ENCODE measurements at places on chromosomes 1 and 21.
A peak's percentile ranks its signal among the peaks of the same experiment; 100 is the strongest.

- DNase-seq, result peak; percentile 48
Observed at GRCh38 chr21:44433791-44434567, 21.3 kb upstream of the LRRC3 start.

- no peak for DNase-seq
Observed at GRCh38 chr1:5718831-5719632, 273.2 kb downstream of the NPHP4 start.

- no peak for DNase-seq
Observed at GRCh38 chr1:244291236-244292201, 160.2 kb downstream of the ADSS2 start.

- DNase-seq, result no peak
Observed at GRCh38 chr1:240116831-240117769, 25.4 kb downstream of the FMN2 start.

GRCh38 chr1:153561466-153561985, 4.1 kb downstream of the S100A2 start:
- no peak for DNase-seq
